ENCODE measurements at places on chromosomes 5 and 9.

- no peak for DNase-seq
Measured at GRCh38 chr9:134454476-134454857, 128.2 kb downstream of the RXRA start.

DNA sequence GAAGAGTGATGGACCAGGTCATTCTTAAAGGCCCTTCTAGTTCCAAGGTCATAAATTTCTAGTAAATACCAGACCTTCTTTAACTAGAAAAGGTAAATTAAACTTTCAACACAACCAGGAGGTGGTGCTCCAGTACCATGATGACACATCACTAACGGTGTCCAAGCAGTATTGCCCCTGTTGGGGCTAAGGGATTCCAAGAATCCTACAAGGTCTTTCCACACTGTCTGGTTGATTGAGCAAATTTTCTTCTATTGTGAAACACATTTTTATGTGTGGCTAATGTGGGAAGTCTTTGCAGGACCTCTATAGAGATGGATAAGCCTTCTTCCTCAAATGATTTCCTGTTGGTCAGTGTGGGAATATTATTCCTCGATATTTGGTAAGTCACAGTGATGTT lies 459.6 kb upstream of the PAPPA start:
- peak; percentile 90 for DNase-seq

- DNase-seq: no peak
Measured at GRCh38 chr9:31916591-31917241, 467.7 kb upstream of the ACO1 start.

DNA sequence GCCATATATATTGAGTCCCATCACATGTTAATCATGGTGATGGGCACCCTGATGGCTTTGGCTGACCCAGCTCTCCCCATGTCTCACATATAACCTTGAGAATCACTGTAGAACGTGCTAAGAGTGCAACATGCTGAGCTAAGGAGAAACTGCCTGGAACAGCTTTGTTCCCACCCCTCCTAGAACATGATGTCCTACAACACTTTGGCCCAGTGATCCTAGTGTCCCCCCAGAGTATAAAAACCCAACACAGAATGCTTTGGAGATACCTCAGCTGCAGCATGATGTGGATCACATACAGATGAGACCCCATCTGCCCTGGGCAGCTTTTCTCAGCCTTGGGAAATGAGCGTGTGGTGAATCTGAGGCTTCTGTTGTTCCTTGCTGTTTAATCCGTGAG lies 343.5 kb downstream of the NFIB start:
- DNase-seq: no peak

- DNase-seq: no peak
Measured at GRCh38 chr5:39785410-39785809, 360.6 kb upstream of the DAB2 start.

DNA sequence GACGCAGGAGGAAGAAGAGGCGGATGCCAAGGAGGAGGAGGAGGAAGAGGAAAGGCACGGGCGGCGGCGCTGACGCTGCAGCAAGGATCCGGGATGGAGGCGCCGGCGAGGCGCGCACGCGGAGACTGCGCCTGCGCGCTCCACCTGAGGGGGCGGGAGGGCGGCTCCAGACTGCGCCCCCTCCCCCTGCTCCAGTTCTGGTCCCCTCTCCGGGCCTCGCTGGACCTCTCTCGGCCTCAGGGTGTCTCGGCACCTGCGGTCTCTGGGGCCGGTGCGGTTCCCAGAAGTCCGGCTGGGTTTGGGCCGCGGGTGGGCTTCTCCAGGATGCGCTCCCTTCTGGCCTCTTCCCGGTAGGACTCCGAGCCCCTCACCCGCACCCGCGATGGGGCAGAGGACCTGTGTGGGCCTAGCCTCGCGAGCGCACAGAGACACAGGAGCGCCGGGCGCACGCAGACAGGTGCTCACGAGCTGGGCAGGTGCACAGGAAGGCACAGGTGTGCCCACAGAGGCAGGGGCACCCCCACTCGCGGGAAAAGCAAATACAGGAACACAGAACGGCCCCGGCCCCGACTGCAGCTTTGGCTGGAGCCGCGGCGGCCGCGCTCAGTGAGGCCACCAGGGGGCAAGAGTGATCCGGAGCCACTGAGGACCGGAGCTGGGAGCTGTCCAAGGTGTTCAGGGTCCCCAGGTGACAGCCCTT lies at the start of gene NPDC1:
Gene NPDC1 (minus strand): TSS at position 90 of the 700 bp plus-strand sequence. CDS start 188 bp downstream, outside the sequence.
- no peak for DNase-seq

- no peak for DNase-seq
Measured at GRCh38 chr9:6620796-6621195, 24.7 kb downstream of the GLDC start.

DNA sequence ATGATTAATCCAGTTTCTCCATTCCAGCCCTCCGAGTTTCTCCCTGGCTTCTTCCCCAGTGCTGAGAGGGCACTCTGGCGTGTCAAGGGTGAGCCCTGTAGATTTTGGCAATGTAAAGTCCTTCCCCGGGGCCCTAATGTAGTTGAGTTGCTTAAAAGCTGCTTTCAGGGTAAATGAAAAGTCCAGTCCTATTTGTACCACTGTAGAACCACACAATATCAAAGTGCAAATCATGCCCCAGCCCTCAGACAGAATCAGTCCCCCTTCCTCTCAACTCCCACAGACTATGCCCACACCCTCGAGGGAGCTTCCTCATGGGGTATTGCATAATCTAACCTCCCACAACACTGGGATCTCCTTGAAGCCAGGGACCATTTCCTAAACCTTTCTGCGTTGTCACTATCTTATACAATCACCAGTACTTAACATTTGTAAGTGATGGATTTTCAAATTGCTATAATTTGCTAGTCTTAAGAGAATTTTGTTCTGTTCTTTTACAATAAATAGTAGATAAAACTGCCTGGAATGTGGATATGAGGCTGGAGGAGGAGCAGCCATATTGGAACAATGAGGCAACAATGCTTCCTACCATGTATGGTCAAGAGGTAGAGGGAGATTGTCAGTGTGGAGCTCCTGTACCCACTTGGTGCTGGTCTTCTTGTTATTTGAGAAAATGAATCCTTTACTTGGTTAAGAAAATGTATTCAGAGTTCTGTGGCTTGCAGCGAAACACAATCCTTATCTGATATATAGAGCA lies 34.4 kb downstream of the ZNF366 start:
- DNase-seq: no peak
